ENCODE measurements at places on chromosomes 3 and 15.

GRCh38 chr3:124854009-124854408, 33.2 kb downstream of the ITGB5 start:
- no peak for DNase-seq

- DNase-seq: peak; percentile 24
These were observed 115.1 kb downstream of the LIPC start for GRCh38 chr15:58546635-58547627.

- no peak for DNase-seq
These were observed 32.0 kb downstream of the IL17RD start for GRCh38 chr3:57133157-57133556.

GRCh38 chr3:1469248-1469647, 376.4 kb downstream of the CNTN6 start:
- no peak for DNase-seq

- DNase-seq: peak; percentile 21
These were observed 35.2 kb downstream of the SLC6A20 start for GRCh38 chr3:45760878-45761711.

- no peak for DNase-seq
These were observed 172.1 kb upstream of the IL12A start for GRCh38 chr3:159816512-159816911.

DNA sequence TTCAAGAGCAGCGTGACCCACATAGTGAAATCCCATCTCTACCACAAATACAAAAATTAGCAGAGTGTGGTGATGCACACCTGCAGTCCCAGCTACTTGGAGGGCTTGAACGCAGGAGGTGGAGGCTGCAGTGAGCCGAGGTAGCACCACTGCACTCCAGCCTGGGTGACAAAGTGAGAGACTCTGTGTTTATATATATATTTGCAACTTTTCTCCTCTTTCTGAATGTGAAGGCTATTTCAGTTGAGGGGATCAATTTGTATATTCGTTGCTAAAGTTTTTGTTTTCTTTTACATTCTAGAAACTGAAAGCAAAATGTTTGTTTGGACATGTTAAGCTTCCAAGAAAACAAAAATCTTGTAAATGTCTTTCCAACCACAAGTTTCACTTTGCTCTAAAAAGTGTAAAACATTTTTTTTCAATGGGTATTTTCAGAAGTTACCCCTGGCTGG, 29.8 kb upstream of the FAM98B start:
- DNase-seq: no peak

DNA sequence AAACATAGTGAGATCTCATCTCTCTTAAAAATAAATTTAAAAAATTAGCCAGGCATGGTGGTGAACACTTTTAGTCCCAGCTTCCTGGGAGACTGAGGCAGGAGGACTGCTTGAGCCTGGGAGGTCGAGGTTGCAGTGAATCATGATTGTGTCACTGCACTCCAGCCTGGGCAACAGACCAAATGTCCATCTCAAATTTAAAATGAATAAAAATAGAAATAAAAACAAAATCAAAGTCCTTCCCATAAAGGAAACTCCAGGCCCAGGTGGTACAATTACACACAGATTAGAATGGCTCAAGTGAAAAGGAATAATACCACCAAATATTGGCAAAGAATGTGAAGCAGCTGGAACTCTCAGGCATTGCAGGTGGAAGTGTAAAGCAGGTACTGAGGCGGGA, 19.3 kb upstream of the ATP10A start:
- DNase-seq: no peak

GRCh38 chr3:98012979-98013378, 22.1 kb downstream of the GABRR3 start:
- DNase-seq: no peak

- no peak for DNase-seq
These were observed 16.4 kb upstream of the ANXA2 start for GRCh38 chr15:60414016-60414682.

- no peak for DNase-seq
These were observed 31.1 kb downstream of the VGLL4 start for GRCh38 chr3:11612515-11613188.

- DNase-seq: no peak
These were observed 45.2 kb downstream of the CDAN1 start for GRCh38 chr15:42691770-42692169.

DNA sequence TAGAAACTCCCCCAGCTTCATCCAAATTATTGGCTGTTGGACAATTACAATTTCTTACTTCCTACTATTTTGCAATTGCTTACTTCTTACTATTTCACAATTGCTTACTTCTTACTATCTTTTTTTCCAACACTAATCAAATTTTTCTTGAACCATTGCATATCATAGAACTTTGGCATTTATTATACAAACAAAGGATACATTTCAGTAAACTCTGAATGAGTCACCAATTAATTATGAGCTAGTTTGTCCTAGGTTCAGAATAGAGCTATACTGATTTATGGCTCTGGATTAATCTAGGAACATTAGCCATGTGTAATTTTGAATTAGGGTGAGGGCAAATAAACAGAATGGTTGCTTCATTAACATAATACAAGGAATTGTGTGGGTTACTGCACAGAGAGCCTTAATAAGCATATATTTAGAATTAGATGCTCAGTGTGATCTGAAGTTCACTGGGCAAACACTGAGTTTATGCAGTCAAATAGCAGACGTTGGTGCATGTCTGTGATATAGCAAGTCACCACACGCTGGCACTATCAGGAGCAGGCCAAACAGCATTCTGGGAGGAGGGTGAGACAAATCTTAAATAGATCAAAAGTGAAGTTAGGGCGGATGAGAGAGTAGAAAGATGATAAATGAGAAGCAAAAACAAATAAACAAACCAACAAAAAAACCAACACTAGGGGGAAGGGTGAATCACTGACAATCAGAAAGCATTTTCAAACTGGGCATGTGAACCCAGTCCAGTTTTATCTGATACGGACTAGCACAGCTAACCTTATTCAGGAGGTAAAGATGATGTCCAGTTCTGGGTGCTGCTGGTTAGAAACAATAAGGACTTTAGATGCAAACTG, 21.5 kb downstream of the GABRR3 start:
- no peak for DNase-seq

DNA sequence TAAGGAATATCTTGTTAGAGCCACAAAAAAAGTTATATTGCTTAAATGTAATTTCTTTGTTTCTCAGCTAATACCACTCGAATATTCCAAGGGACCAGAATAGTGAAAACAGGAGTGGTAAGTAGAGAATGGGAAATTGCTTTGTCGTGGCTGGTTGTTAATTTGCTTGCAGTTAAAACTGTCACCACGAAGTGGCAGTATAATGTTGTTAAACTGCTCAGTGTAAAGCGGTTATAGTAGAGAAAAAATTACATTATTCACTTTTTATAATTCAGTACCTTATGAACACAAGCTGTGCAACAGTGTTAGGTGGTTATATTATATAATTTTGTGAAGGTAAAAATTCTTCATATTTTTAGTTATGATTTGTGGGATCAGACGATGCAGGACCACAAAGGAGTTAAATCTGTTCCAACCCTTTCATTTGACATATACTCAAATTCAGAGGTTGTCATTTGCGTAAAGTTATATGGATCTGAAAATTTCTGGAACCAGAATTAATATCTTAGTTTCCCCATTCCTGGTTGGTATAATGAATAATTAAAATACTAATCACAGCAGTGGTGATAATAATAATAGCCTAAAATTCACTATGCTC, 171.8 kb downstream of the FEZF2 start:
- DNase-seq: peak; percentile 6

DNA sequence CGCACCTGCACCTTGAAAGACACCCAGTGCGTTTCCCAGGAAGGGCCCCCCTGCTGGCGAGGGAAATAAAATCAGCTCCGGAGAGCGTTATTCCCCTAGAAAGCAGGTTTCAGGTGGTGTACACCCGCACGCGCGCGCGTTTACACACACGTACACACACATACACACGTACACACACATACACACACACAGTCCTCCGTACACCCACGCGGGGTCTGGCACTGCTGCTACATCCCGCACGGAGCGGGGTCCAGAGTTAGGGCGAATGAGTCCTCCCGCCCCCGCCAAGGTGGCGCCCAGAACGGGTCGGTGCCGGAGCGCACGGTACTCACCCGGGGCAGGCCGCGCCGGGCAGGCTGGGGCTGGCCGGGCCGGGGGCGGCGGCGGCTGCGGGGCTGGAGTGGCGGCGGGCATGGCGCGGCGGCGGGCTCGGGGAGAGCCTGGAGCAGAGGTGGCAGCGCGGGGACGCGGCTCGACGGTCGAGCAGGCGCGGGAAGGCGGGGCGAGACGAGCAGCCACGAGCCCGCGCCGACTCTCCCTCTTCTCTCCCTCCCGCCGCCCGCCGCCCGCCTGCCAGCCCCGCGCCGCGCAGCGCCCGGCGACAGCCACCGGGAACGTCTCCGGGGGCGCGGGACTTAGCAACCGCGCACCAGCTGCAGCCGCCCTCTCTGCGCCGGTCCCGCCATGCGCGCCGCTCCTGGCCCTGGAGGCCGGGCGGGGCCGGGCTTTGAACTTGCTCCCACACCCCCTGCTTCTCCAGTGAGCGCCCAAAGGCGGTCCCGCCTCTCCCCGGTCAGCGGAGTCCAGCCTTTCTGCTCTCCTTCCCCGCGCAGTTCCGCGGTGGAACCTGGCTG, at the start of gene DCLK3:
DCLK3 (minus strand) TSS at position 704 of the 854 bp plus-strand sequence; CDS start at position 414, 290 bp downstream.
- peak; percentile 27 for DNase-seq

GRCh38 chr3:171159024-171159821, 132.7 kb upstream of the SLC2A2 start:
- no peak for DNase-seq

GRCh38 chr3:109631897-109632296, 294.6 kb upstream of the DPPA4 start:
- DNase-seq: no peak

DNA sequence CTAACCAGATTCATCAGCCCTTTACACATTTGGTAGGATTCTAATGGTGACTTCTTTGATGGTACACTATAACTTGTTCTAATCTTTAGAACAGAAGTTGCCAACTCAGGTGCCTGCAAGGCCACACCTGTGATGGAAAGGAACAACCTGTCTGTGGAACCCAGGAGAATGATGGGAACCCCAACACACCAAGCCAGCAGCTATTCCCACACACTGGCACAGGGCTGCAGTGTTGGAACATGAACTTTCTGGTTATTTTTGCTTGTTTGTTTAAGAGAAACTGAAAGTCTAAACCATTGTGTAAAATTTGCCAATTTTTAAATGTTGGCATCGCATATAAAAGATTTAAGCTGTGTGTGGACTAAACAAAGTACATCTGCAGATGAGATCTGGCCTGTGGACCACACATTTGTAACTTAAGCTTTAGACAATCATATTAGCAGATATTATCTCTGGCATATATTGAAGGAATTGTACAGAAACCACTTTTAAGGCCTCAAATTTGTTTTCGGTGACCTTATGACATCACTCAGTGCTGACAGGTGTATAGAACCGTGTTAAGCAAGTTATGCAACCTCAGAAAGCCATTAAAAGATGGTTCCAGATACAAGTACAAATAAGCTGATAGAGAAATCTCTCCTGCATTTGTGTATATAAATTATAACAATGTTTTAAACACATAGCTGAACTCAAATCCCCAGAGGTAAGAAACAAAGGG, 242.9 kb downstream of the SLC9A9 start:
- DNase-seq: no peak

DNA sequence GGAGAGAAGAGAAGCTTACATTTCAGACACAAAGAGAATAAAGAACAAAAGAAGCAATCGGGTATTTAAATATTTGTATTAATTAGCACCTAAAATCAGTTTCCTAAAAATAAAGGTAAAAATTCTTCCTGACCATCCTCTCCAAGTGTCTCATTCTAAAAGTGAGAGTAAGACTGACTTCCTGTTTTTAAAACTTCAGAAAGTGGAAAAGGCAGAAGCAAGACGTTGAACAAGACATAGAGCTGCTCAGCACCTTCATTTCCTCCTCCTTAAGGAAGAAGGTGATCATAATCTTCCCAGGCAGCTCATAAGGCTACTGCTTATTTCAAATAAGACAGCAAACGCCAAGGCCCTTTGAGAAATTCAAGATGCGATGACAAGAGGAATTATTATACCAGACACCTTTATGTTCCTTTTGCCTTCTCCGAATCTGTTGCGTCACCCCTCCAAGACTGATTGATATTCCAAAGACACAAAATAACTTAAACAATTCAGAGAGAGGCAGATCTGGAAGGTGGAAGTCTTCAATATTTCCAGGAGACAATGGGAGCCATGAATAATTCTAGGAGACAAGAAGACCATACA, 238.8 kb upstream of the TLE3 start:
- DNase-seq: no peak

DNA sequence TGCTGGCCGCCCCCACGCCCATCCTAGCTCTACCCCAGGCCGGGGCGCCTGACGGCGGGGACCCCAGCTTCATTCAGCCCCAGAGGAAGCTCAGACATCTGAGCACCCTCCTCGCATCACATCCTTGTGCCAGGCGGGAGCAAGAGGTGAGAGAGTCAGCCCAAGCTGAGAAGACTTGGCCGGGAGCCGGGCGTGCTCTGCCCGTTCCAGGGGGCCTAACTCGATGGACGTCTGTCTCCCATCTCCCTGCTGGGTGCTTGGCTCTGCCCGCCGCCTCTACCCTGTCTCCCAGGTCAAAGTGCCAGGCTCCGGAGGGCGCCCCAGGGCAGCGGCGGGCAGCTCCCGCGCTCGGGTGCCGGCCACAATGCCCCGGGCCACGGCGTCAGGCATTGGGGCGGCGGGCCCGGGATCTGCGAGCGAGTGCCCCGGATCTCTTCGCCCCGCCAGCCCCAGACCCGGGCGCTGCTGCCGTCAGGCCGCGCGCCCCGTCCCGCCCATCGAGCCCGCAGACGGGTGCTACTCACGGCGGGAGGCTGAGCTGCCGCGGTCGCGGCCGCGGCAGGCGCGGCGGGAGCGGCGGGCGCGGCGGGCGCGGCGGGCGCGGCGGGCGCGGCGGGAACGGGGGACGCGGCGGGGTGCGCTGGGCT, 388 bp downstream of the DAPK2 start:
- DNase-seq: peak; percentile 10

DNA sequence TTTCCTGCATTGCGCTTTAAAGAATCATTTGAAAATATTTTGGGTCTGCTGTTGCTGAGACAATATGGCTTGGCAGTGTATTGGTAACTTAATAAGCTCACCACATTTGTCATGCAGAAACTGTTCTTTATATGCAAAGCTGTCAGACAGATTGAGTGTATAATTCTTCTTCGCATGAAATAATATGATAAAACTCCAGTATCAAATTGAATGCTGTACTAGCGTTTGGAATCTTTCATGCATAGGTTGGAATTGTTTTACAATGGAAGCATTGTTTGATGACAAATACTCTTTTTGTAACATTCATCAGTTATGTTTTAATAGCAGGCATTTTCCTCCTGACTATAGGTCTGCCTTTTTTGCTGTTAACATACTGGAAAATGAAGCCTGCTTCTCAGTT, 53.8 kb downstream of the RBMS3 start:
- DNase-seq: no peak

- DNase-seq: no peak
These were observed 177.9 kb downstream of the OSBPL10 start for GRCh38 chr3:31802981-31803740.

- DNase-seq: no peak
These were observed 103.3 kb downstream of the TBL1XR1 start for GRCh38 chr3:177093966-177094365.
